Nucleus accumbens (tissue), 56 donors: ENCODE measurements at places on chromosomes 5 and 9.

- DNase-seq = no peak
Measured at GRCh38 chr9:70003901-70004714, 39.5 kb upstream of the MAMDC2 start.

- DNase-seq = no peak
Measured at GRCh38 chr5:107601076-107601475, 69.7 kb downstream of the EFNA5 start.

GRCh38 chr5:156322666-156323065, 4.3 kb upstream of the SGCD start:
- DNase-seq = no peak

DNA sequence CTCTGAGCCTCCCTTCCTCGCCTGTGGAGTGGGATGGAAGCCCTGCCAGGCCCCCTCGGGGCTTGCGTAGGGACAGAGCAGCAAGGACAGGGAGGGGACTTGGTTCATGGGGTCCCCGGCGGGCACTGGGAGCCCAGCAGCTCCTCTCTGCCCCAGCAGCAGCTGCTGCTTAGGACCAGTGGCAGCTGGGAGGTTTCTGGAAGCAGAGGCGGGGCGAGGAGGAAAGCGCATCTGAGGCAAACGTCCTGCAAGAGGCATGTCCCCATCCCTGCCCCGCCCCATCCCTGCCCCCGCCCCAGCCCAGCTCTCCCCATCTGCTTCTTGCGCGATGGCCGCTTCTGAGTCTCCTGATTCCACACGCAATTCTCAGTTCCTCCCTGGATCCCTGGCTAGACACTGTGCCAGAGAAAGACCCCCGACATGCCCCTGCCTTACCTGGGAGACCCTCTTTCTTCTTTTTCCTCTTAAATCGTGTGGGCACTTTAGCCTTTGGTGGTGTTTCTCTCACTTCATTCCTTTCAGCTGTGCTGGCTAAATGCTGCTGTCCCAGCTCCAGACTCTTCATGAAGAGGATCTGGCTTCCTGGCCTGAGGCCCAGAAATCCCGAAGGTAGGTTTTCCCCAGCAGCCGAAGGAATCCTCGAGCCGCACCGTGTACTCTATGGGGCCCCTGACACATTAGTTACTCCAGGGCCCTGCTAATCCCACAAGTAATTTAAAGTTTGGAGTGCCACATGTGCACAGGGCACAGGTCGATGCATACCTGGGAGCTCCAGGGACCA, 4.4 kb upstream of the OR2S2 start:
- no peak for DNase-seq

GRCh38 chr9:137366445-137366810, 56.5 kb downstream of the EXD3 start:
- DNase-seq = no peak

GRCh38 chr9:114002271-114002985, 75.7 kb downstream of the AMBP start:
- DNase-seq = no peak
